ENCODE measurements at places on chromosomes 2 and 18.

GRCh38 chr2:173648816-173649215 is 294.1 kb downstream of the CDCA7 start:
- DNase-seq, result no peak

DNA sequence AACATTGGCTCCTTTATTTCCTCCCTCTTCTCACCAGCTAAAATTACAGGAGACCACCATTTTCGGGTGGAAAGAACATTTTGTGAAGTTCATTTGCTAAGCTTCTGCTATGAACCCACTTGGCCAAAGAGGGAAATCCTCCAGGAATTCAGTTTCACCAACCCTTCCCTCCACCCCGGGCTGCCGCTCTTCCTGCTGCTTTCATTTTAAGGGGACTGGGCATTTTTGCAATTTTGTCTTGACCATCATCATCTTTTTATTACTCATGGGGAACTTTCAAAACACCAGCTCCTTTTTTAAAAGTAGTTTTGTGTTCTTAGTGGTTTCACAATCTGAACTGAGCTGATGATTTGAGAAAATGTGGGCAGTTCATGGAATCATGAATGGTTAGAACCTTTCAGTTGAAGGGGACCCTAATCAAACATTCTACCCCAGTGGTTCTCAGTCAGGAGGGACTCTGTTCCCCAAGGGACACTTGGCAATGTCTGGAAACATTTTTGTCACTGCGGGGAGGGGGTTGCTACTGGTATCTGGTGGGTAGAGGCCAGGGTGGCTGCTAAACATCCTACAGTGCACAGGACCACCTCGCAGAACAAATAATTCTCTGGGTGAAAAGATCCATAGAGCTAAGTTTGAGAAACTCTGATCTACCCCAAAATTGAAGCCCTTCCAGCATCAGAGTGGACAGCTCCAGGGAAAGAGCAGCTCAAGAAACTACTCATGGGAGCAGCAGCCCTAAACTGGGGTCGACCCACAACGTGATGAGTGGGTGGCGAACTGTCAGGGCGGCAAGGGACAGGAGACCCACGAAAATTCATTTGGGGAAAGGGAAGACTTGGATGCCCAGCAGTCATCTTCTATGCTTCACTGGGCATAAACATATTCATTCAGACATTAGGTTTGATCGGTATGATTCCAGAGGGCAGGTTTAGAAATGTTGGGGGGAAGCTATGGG is 92.9 kb downstream of the ACKR3 start:
- no peak for DNase-seq

GRCh38 chr2:160372010-160372356 is 121.6 kb downstream of the RBMS1 start:
- DNase-seq, result no peak

GRCh38 chr2:157315901-157316300 is 9.7 kb downstream of the ERMN start:
- DNase-seq, result no peak

GRCh38 chr2:240921311-240921994 is 15.3 kb downstream of the CROCC2 start:
- DNase-seq, result no peak

DNA sequence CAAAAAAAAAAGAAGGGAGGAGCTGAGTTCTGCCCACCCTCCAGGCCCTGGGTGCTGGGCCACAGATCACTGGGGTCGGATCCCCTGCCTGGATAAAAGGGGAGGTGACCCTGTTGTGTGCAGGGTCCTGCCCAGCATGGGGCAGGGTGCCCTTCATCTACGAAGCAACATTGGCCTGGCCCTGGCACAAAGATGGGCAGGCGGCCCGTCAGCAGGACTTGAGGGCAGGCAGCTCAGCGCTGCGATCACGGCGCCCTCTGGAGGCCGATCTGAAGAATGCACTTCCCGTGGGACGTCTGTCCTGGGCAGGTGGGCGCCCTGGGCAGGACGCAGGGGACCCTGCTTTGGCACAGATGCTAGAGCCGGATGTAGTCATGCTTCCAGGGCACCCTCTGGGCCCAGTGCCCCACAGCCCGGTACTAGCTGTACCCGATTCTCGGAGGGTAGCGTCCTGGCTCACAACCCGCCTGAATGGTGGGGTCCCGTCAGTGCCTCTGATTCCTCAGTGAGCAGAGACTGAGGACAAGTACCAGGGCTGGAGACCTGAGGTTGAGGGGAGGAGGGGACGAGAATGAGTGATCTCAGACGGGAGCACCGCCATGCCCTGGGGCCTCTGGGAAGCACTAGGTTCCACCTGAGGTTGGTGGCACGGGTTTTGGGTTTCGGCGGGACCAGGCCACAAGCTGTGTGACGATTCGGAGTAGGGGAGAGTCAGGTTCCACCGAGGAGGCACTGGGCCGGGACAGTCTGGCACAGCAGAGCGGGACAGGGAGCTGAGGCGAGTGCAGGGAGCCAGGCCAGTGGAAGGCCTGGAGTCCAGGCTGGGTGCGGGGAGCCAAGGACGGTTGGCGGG is 18.0 kb downstream of the ARID5A start:
- no peak for DNase-seq

DNA sequence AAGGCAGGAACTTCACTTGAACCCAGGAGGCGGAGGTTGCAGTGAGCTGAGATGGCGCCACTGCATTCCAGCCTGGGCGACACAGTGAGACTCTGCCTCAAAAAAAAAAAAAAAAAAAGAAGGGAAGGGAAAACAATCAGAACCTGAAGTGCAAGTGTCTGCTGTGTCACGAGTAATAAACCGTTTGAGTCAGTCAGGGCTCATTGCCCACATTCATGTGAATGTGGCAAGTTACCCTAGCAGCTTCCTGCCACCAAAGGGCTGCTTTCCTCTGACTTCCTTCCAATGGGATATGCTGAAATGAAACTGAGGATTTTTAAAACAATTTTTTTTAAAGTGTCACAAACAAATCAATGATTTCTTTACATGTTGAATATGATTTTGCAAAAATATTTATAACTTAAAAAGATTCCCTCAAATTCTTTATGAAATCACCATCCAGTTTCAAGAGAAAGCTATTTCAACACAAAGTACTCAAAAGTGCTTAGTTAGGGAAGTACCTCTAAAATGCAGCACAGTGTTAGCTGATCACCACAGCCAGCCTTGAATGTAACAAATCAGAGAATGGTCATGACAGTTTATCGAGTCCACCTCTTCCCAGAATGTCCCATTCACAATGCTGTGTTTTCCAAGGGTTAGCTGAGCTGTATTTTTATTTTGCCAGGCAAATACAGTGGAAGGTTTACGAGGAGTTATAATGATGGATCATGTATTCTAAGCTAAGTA is 36.4 kb downstream of the WDSUB1 start:
- DNase-seq, result no peak

DNA sequence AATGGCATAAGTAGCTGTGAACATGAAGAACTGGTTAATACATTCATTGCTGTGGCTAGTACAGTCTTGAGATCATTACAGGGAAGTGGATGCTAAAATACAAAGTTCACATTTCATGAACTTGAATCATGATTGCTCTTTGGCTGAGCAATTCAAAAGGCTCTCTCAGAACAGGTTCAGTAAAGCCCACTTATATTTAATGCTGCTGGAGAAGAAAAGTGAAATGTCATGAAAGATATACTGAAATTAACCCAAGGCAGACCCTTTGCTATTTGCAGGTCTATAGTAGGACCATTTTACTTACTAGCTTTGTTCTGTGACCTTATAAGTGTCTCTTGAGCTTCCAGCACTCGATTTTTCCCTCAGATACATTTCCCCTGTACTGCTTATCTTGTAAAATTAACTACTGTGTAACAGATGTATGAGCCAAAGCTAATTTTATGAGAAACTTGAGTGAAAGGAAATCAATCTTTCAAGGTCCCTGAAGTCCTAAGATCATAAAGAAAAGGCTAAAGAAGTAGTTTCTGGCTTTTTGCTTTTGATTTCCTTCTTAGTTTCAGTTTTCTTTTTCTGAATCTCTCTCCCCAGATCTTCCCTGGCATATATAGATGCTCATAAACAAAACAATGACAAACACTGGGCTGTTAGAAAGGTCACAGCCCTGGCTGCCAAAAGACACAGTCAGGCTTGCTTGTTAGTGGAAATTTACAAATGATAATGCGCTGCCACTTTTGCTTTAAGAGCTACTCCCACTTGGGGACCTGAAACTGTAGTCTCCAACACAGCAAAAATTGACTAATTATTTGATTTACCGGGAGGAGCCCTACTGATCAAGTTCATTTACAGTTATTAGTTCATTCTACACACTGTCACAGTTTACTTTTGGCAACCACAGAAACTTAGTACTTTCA is 132.7 kb upstream of the XPO1 start:
- DNase-seq, result no peak

DNA sequence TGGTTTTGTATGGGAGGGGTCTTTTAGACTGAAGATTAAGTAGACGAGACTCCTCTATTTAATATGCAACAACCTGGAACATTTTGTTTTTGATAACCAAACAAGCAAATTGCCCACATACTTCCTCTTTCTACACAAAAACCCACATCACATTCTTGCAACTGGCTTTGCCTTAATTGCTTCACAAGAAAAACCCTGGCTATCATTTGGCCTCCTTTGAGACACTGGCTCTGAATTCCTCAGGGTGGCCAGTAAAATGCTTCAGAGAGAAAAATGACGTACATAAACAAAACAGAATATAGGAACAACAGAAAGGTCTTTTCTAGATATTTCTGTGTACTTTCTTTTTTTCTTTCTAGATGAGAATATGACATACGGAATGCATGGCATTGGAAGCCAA is 103.0 kb downstream of the TRIB2 start:
- no peak for DNase-seq

- no peak for DNase-seq
Measured at GRCh38 chr18:24231773-24232735, 93.2 kb downstream of the CABYR start.

DNA sequence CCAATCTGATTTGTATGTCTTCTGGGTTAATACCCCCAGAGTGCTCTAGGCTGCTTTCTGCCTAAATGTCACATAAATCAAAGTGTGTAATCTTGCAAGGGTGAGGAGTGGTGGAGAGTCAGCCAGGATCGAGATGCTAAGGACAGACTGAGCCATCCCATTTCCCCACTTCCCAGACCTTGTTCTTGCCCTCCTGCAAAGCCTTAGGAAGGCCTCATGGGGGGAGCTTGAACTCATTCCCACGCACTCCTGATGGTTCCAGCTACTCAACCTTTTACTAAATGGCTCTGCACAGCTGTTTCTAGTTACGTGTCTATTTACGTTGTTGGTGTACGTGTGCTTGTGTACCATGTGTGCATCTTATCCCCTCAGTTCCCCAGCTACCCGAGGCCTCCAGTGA is 423.6 kb upstream of the TNP1 start:
- no peak for DNase-seq

DNA sequence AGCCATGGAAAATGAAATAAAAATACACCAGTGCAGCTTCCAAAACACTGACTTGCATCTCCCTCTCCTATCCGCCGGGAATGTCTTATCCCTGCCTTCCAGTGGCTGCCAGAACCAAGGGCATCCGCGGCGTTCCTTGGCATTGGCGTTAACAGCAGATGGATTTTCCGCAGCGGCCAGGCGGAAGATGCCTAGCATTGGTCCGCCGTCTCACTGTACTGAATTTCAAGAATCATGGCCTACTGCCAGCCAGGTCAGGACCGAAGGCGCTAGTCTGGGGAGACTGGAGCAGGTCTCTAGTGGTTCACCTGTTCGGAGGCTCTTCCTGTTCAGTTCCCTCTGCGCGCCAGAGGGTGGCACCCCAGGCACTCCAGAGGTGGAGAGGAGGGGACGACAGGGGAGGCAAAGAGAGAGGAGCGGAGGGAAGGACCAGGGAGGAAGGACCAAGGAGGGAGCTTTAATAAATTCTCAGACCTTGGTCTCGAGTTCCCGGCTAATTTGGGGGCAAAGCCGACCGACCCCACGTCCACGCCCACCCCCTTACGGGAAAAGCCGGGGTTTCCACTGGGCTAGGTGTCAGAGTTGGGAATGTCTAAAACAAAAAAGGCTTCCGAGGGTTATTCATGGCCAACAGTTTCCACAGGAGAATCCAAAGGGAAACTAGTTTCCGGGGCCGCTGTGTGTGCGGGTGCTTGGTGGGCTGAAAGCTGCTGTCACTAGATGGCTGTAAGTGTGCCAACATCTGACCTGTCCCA is 3.7 kb upstream of the BCL2L11 start:
- no peak for DNase-seq

DNA sequence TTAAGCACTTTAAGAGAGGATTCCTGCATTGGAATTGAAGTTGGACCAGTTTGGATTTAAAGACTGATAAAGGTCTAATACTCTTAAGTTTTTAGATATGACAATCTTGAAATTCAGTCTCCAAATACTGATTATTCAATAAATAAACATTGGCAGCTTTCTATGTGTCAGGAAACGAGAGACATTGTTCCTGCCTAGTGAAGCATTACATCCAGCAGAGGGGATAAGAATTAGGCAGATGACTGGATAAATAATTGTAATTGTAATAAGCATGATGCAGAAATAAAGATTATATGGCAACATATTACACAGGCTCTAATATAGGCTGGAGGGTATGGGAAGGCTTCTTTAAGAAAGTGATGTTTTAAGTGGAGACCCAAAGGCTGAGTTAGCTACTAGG is 226.5 kb upstream of the MMADHC start:
- DNase-seq, result no peak

GRCh38 chr2:143559147-143559546 is 429.9 kb downstream of the ARHGAP15 start:
- DNase-seq, result no peak

DNA sequence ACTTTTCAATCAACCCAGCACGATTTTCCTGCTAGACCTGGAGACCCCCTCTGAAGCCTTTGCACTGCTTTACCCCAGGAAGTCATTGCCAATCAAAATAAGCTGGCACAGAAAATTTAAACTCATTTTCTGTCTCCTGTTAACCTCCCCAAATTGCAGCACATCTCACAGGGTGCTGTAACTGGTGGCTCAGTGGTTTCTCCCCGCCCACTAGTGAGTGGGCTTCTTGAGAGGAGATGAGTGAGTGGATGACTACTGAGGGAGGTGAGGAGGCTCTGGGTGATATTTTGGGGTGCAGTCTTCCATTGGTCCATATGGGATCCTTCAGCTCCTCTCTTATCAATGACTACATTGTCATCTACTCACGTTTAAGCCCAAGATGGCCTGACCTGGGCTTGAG is 239.8 kb upstream of the HS6ST1 start:
- no peak for DNase-seq

- no peak for DNase-seq
Measured at GRCh38 chr2:213036836-213037235, 114.6 kb downstream of the IKZF2 start.

DNA sequence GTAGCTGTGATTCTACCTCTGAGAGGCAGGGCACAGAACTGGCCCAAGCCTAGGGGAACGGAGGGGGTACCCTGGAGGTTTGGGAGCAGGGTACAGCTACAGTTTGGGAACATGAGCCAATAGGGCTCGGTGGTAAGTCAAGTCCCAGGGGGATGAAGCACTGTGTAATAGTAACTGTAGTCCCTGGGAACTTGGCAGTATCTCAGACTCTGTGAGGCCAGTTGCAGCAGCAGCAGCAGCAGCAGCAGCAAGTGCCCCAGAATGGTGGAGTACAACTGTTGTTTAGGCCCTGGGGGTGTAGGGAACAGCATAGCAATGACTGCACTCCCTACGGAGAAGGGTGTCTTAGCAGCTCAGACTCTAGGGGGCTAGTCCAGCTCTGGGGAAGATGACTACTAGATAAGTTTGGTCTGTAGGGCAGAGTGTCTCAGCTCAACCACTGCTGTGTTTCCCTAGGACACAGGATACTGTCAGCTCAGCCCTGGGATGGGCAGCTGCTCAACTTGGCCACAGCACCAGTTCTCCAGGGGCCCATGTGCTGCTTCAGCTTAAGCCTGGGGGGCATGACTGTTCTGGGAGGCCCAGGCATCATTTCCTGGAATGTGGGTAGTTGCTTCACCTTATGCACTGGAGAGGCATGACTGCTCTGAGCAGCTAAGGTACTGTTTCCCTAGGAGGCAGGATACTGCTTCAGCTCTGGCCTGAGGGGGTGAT is 20.5 kb downstream of the CARF start:
- no peak for DNase-seq

- DNase-seq, result no peak
Measured at GRCh38 chr18:77141401-77142118, 9.0 kb upstream of the MBP start.

Data from esophagus squamous epithelium (tissue), 5 donors.